ENCODE measurements at places on chromosomes 6 and 20.

DNA sequence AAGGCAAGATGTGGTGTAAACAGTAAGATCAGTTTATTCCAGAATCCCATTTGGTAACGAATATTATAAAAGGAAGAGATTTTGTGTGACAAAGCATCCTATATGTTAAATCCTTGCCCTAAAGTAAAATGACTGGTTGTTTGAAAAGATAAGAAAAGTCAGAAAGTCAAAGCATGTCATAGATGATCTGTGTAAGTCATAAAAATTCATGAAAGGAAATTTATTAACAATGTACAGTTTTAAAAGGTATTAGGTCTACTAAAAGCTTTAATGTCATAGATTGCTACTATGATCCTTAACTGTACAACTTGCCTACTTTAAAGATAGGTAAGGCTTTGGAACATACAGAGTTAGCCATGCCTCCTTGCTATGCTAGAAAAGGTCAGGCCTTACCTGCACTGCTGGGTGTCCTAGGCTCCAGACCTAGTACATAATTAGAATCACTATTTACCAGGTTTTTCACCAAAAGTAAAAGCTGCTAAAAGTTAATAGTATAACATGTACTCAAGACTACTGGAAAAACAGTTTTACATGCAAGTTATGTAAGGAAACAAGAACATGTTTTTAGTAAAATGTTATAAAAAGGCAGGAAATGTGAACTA lies 1090.1 kb upstream of the ADGRB3 start:
- DNase-seq, result no peak

GRCh38 chr6:95805699-95806098 lies 210.1 kb upstream of the FUT9 start:
- no peak for DNase-seq

DNA sequence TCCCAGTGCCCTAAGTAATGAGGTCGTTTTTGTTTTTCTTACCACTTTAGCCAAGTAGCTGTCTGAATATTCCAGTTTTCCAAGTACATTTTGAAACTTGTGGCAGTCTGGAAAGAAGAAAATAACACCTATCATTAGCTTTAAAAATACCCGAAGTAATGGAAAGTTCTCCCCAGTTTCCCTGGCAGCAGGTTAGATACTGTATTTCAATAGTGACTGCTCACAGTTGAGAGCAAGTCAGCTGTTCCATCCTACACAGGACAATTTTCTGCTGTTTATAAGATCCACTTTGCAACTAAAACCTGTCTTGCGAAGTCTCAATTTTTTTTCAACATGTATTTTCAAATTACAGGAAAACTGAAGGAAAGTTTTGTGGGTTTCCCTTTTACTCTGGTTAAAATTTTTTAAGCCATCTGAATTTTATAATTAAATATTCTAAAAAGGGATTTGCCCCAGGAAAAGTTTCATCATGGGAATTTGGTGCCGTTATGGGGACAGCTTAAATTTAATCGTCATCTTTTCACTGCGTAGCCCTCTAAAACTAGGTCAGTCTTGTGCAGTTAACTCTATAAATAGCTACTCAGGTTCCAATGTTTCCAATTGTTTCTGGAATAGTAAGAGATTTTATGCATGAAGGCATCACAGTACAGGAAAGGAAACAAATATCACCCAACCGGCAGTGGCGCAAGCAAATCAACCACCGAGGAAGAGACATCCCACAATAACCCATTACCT lies 96.9 kb downstream of the MBOAT1 start:
- DNase-seq, result no peak

GRCh38 chr6:24655215-24655614 lies 9.2 kb upstream of the KIAA0319 start:
- no peak for DNase-seq
